SK-N-SH (cell line): ENCODE measurements at places on chromosomes 1 and 21. TPM values are rescaled to one million over a fixed set of nuclear protein-coding genes. Genes with fewer than 3 reads are reported as not detected.
A peak's percentile ranks its signal among the peaks of the same experiment; 100 is the strongest.

- no peak for DNase-seq
These were observed 218.5 kb downstream of the SDCCAG8 start for GRCh38 chr1:243474136-243474881.

DNA sequence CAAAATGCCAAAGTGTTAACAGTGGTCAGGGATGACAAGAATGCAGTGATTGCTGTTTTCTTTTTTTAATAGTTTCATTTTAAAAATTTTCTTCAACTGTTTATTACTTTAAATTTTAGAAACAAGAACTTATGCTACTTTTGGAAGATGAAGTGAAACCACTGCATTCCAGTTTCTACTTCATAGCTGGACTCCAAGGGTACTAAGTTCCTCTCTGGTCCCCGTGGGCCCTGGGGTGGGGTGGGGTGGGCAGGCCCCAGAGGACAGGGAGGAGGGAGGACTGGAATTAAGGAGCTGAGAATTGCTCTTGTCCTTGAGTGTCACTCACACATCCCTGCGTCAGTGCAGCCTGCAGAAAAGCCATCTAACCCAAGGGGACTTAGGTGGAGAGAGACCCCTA, 97.3 kb downstream of the RAVER2 start:
- DNase-seq, result no peak

DNA sequence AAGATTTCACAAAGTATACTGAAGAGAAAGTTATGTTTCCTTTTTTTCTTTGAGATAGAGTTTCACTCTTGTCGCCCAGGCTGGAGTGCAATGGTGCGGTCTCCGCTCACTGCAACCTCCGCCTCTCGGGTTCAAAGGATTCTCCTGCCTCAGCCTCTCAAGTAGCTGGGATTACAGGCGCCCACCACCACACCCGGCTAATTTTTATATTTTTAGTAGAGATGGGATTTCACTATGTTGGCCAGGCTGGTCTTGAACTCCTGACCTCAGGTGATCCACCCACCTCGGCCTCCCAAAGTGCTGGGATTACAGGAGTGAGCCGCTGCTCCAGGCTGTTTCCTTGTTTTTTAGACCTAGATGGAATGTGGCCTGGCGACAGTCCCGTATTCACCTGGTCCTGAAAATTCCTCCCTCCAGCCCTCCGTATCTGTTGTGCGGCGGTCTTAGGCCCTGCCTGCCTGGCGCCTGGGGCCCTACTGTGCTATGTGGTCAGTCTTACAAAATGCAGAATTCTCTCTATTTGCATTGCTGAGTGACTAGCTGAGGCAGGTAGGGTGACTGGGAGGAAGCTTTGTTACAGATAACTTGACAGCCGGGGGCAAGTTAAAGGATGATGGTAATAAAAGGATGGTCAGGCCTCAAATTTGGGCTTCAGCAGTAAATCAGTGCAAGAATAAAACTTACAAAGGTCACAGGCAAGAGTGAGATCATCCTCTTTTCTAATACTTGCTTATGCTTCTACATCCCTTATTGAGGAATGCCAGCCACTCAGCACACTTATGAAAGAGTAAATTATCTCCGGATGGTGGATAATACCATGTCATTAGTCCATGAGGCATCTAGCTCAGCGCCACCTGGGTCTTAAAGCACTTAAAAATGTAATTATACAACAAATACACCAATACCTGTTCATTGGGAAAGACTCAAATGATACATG, 30.3 kb downstream of the PARK7 start:
- DNase-seq, result no peak

- peak; percentile 58 for DNase-seq
These were observed 3.8 kb upstream of the NCMAP start for GRCh38 chr1:24551960-24552571.

RAB25 gene
- not detected in 2 replicates for polyA plus RNA-seq

E2F2 gene
- polyA plus RNA-seq, result 0.43 and 0.44 TPM in 2 replicates

SLAMF9 gene
- 0.12 and 0.19 TPM in 2 replicates for polyA plus RNA-seq
